ENCODE measurements at places on chromosomes 7 and 10.
A peak's percentile ranks its signal among the peaks of the same experiment; 100 is the strongest.

- no peak for DNase-seq
These were observed 12.1 kb upstream of the CCNY start for GRCh38 chr10:35324196-35324595.

DNA sequence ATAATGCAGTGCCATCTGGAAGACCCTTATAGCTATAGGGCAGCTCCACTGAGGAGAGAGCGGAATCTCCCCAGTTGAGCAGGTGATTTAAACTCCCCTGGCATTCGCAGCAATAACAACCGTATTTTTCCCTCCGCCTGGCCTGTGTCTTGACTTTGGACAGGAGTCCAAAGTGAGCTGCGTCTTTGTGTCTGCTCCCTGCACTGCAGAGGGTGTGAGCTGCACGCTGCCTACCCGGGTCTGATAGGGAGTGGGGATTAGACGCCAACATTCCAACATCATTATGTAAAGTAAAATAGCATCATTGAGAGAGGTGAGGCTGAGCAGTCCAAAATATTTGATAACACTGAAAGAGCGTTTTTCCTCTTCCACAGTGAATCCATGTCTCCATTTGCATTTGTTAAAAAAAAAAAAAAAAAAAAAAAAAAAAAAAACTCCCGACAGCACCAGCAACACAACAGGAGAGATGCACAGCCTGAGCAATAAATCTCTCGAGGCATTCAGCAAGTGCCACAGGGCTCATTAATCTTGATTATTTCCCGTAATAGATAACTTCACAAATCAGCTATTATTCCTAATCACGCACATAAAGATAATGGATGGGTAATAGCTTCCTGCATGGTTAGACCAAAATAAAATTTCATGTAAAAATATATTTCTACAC lies 68.6 kb downstream of the CELF2 start:
- no peak for DNase-seq

- DNase-seq = no peak
These were observed 24.0 kb downstream of the BZW2 start for GRCh38 chr7:16670021-16670420.

DNA sequence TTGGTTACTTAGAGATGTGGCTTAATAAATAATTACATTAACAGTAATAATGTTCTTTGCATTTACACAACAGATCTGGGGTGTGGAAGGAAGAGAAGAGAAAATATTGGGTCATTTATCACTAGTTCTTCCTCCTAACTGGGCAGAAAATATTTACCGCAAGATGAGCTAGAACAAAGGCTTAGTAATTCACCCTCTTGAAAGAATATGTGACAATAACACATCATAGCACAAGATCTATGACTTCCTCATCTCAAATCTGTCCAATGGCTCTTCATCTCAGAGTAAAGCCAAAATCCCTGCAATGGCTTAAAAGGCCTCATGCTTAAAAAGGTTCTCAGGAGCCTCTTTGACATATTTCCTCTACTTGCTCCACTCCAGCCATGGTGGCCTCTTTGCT lies 178.6 kb downstream of the ZNF438 start:
- no peak for DNase-seq

GRCh38 chr10:82162549-82163195 lies 287.7 kb downstream of the NRG3 start:
- no peak for DNase-seq

DNA sequence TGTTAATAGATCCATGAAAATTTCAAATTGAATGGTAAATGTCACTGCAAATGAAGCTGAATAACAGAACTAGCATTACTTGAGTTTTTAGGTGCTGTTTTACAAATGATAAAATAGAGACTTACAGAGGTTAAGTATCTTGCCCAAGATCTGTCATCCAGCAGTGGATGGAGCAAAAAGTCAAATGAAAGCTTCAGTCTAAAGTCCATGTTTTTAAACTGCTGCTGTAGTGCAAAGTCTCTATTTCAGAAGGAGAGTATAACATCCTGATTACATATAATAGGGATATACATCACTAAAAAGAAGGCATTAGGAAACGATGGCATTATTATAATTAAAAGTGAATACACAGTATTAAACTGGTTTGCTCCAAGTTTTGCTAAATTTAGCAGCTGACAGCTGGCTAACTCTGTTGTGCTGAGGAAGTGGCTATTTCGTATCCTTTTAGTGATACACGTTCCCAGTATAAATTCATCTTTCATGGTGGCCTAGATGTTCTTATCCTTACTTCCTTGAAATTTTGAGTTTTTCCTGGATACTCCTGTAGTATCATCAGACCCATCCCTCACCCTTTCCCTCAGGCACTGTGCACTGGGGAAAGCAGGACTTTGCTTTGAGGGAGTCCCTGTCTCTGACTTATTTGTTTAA lies 603.2 kb downstream of the MAGI2 start:
- DNase-seq = no peak

GRCh38 chr7:105655067-105655466 lies 73.8 kb upstream of the EFCAB10 start:
- peak; percentile 31 for DNase-seq

DNA sequence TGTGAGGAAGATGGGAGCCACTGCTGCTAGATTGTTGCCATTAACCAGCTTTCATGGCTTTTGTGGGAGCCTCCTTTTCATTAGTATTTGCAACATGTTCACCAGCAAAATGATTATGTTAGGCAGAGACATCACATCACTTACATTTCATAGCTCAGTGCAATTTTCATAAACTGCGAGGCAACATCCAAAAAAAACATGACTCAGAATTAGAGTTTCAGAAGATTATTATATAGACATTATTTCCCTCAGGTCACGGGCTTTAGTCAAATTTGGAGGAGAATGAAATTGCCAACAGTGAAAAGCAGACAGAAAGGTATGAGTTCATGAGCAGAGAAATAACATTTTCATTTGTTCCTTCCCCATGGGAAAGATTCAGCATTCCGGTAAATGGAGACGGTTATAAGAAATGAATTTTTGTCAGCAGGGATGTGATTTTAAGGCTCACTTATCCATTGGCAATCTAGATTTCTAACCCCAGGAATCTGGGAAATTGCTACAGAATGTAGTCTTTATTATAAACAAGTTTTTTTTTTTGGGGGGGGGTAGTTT lies 573.2 kb downstream of the AUTS2 start:
- no peak for DNase-seq

DNA sequence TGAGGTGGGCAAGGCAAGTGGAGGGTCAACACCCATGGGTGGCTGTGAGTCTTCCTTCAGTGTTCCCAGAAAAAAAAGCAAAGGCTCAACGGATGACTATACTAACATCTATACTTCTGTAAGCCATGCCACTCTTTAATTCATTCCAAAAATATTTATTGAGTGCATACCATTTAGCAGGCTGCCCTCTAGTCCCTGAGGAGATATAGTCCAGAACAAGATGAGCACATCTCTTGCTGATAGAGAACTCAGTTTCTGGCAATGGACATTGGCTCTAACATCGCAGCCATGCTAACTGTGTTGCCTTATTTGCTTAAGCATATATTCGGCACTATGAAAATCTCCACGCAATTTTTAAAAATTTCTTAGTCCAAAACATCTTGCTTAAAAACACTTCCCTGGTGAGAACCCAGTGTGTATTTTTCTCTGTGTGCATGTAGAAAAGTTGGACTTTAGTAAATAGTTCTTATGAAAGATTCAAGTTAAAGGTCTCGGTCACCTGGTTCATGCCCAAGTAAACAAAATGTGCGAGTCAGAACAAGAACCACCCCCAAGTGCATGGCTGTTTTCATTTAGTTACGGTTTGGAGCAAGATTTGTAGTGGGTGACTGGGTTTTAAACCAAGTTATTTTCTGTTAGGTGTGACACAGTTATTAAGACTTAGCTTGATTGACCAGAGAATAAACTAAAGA lies 69.8 kb downstream of the MET start:
- no peak for DNase-seq

- DNase-seq = no peak
These were observed 75.3 kb upstream of the DNAAF5 start for GRCh38 chr7:651032-651728.

GRCh38 chr10:98778277-98778759 lies 331.6 kb upstream of the HPS1 start:
- peak; percentile 43 for DNase-seq

DNA sequence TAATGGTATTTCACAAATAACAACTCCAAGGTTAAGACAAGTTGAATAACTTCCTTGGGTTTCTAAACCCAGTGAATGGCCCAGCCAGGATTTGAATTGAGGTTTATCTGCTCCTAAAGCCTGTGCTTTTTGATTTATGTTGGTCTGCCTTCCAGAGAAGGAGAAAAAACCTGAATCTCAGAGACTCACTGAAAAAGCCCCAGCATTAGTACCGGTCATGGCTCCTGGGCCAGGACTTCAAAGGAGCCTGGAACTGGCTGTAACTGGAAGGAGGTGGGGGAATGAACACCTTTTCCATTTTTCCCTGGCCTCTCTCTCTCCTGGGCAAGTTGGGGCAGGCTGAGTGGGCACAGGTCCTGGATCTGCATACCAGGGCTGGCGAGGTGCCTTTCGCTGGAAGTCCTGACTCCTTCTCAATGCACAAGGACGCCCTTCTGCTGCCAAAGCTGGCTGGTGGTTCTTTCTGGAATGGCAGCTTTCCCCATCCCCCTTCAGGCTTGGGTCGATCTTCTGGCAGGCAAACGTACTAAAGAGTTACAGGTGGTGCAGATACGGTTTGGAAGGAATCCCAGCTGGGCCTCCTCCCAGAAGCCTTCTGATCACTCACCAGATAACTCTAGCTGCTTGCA lies 268.2 kb downstream of the PTEN start:
- no peak for DNase-seq

DNA sequence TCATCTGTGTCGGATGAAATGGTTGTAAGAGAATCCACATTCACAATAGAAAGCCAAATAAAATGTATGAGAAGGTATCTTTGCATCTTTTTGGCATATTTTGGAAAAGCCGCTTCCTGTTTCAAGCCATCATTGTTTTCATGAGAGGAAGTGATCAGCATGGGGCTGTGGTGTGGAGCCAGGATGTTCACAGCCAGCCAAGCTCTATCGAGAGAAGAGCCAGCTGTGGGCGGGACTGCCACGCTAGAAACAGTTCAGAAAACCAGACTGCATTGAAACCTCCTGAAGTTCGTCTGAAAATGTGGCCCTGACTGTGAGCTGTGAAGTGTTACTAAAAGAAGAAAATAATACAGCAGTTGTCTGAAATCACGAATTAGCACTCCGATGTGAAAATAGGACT lies 21.2 kb upstream of the NPS start:
- DNase-seq = no peak

GRCh38 chr7:107690611-107691010 lies 30.0 kb downstream of the SLC26A4 start:
- DNase-seq = no peak

DNA sequence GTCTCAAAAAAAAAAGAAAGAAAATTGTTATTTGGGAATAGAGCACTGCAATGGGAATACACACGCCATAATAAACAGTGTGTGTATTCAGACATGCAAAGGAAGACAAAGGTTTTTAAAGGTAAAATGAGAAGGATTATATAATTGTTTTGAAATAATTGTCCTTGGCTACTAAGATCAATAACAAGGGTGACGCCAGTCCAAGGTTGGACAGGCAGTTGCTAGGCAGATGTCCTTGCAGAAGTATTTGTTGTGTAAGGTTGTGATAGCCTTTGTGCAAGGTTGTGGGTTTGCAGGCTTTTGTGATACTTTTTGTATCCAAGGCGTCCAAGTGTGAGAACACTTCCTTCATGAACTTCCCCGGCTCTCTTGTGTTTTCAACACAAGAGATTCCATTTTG lies 72.3 kb upstream of the PRLHR start:
- DNase-seq = no peak

GRCh38 chr10:11462071-11462470 lies 149.4 kb downstream of the USP6NL start:
- no peak for DNase-seq

DNA sequence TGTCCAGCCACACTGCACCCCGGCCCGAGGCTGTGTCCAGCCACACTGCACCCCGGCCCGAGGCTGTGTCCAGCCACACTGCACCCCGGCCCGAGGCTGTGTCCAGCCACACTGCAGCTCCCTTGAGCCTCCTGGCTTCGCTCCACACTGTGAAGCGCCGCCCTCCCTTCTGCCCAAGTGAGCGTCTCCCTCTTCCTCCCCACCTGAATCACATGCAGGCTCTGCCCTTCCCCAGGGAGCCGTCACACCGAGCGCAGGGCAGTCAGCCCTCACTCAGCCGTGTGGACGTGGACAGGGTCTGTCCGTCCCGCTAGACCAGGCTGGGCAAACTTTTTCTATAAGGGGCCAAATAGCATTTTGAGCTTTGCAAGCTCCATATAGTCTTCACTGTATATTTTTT lies 27.6 kb downstream of the CFAP46 start:
- no peak for DNase-seq

DNA sequence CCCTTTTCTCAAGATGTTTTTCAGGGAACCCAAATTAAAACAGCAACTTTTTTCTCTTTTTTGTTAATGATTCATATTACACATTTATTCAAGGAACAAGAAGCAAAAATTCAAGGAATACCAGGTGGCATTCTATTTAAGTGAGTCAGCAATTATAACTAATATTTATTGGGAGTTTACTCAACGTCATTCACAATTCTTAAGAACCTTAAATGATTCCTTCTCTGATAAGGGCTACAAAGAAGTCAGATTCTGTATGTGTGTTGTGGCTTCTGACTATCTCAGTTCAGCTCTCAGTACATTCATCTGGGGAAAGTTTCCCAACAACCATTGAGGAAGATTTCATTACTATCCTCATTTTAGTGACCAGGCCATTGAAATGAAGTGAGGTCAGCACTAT lies 470.7 kb upstream of the AKR1E2 start:
- DNase-seq = peak; percentile 67

DNA sequence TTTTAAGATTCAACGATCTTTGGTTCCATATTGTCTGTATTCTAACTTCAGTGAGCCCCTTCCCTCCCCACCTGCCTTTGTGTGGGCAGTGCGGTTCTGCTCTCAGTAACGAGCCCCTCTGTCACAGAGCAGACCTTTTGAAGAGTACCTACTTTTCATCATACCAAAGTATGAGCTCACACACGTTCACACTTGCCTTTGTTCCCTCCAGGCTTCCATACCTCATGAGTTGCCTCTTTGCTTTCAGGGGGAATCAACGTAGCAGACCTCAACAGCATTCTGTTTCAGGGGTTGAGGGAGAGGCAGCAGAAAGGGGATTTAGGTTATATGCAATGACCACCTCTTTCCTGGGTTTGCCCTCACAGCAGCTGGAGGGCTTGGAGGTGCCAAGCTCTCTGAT lies 211.4 kb upstream of the MDFIC start:
- no peak for DNase-seq

DNA sequence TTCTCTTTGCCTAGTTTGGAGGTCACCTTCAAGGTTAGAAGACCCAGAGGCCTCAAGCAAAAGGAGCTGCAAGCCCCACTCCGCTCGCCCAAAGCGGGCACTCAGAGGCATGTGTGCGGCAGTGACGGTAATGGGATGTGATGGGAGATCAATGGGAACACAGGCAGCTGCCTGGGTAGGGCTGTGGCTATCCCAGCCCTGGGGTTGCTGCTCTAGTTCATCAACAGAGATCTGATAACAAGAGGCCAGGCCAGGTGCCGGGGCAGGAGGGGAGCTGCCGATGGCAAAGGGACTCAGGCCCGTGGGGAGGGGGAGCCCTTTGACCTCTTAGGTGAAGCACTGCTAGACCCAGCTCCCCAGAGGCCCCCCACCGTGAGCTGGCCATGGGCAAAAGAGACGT lies 52.0 kb upstream of the GNA12 start:
- DNase-seq = no peak

Data from kidney tubule cell (primary cell).